CD4-positive, CD25-positive, alpha-beta regulatory T cell (primary cell): ENCODE measurements at places on chromosomes 12 and 14.

DNA sequence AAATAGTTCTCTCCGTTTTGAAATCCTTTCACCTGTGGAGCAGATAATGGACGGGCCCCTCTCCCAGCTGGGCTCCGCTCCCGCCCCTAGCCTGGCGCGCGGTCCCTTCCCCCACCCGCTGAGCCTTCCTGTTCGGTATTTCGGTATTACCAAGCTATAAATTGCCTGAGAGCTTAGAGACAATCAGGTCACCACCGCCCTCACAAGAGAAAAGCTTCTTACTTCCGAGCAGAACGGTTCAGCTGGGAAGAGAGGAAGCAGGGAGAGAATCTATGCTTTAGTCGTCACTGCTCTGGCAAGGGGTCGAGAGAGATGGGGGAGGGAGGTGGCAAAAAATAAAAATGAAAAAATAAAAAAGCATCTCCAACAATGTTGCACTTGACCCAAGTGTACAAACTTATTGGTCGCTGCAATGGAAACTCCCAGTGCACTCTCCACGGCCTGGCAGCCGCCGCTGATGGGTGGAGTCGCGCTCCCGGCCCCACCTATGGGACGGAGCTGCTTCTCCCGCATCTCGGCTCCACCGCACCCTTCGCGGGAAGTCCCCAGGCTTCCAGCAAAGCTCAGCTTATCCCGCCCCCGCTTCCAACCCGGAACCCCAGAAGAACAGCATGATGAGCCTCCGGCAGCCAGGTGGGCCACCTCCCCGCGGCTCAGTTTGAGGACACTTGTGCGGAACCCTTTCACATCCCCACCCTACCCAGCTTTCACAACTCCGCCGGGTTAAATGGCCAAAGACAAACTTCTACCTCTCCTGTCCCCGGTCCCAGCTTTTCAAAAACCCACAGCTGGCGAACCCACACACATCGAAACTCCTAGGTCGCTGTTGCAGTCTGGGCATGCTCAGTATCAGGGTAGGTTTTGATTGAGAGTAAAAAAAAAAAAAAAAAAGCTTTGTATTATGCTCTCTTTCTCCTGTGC lies 832 bp upstream of the SYT1 start:
- no peak for DNase-seq

- peak; percentile 39 for DNase-seq
Observed at GRCh38 chr12:52903285-52903854, 1.5 kb downstream of the KRT8 start.

GRCh38 chr14:33647385-33647786 lies 303.5 kb downstream of the EGLN3 start:
- DNase-seq = no peak

DNA sequence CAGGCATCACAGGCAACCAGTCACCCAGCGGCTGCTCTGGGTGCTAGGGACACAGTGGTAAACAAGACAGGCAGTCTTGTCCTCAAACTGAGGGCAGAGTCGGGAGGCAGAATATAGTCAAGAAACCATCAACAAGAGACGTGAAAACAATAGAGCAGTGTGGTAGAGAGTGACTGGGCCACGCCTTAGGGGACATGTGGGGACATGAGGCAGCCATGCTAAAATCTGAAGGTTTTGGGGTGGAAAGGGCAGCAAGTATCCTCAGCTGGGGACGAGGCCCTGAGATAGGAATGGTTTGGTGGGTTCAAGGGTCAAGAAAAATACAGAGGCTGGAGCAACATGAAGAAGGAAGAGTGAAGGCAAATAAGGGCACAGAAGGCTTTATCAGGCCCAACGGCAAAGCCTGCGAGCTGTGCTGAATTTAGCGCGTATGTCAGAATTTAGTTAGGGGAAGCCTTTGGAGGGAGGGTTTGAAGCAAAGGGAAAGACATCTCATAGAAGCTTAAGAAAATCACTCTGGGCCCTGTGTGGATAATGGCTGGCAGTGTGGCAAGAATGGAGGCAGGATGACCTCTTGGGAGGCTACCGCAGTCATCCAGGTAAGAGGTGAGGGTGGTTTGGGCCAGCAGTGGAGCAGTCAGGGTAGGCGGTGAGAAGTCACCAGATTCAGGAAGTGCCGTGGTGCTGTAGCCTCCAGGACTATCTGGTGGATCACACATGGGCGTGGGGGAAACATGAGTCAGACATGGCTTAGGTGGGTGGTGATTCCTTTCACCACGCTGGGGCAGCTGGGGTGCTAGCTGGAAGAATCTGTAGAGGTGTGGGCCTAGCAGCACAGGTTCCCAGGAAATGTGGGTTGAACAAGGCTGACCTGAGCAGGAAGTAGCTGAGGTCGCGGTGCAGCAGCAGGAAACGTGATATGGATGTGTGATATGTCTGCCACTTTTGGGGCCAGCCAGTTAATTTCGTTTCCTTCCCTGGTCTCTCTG lies 3.0 kb downstream of the EVL start:
- DNase-seq = peak; percentile 88

- no peak for DNase-seq
Observed at GRCh38 chr12:32586390-32586789, 92.7 kb upstream of the DNM1L start.

- no peak for DNase-seq
Observed at GRCh38 chr12:77696183-77696582, 134.5 kb upstream of the NAV3 start.

- DNase-seq = no peak
Observed at GRCh38 chr14:102540315-102541028, 30.9 kb upstream of the ANKRD9 start.

DNA sequence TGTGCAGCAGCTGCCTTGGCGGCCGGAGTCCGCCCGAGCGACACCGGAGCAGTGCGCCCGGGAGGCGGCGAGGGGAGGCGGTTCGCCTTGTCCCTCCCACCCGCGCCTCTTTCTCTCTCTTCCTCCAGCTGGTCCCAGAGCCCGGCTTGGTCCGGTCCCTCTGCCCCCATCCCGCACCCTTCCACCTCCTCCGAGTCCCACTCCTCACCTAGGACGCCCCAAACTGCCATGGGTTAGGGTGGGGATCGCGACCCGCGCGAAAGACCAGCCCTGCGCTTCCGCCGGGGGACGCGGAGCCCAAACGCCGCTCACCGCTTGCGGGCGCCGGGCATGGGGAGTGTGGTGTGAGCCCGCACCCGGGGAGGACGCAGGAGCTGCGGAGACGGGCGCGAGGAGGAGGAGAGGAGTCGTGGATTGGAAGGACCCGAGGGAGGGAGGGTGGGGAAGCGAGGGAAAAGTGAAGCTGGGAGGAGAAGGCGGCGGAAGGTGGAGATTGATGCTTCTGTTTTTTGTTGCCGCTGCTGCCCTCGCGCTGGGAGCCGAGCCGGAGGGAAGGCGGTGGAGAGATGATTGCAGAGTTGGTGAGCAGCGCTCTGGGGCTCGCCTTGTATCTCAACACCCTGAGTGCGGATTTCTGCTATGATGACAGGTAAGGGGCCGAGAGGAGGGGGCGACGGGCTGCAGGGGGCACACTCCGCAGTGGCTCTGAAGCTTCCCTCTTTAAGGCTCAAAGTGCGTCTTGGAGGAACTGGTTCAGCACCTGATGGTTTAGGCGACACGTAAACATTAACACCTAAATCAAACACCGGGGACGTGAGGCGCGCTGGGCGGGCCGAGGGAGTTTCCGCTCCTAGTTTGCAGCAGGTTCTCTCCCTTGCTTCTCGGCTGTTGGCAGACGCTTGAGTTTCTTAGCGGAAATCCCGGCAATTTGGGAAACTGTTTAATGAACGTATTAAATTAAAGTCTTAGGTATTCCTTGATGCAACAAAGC lies 610 bp downstream of the TMTC2 start:
- DNase-seq = peak; percentile 39

DNA sequence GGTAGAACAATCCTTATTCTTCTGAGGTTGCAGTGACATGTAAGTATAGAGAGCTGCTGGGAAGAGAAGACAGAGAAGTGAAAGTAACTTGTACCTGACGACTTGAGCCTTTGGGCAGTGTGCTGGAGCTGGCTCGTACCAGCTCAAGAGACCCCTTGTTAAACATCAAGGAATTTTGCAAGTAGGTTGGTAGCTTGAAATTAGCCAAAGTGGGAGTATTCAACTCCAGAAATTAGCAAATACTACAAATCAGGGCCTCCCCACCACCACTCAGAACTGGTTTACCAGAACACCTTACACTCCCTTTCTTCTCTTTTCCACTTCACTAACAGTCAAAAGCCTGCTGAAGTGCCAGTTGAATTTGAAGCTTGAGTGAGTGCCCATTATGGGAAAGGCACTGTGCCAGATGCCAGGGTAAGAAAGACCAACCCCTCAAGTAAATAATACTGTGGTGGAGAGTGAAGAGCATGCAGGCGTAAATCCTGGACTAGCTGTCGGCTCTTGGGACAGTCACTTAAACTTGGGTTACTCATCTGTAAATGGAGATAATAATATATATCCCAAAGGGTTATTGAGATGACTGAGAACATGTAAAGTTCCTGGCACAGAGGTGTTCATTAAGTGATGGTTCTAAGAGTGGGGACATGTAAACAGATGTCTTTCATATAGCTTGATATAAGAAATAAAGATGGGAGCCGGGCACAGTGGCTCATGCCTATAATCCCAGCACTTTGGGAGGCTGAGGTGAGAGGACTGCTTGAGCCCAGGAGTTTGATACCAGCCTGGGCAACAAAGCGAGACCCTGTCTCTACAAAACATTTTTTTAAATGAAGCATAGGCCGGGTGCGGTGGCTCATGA lies 27.0 kb upstream of the EID3 start:
- no peak for DNase-seq

DNA sequence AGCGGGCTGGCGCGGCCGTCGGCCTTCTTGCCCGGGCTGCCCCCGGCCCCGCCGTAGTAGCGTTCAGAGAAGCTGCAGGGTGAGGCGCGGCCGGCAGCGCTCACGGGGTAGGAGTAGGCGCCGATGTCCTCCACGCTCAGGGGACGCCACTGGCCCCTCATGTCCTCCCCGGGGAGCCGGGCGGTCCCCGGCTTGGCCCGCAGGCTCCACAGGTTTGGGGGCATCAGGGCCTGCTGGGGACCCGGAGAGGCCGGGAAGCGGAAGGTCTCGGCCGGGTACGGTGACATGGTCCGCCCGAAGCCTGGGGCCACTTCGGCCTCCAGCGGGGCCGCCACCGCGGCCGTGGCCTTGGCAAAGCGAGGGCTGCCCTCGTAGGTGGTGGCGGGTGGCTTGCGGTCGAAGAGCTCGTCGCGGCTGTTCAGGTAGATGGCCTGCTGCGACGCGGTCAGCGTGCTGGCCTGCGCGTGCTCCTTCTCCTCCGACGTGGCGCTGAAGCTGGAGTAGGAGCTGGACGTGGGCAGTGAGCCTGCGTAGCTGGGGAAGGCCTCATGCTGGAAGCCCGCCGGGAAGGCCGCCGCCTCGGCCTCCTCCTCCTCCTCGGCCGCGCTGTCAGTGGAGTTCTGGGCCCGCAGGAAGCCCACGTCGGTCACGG lies 48.7 kb downstream of the BEGAIN start:
- no peak for DNase-seq

GRCh38 chr14:89537911-89538310 lies 120.9 kb upstream of the FOXN3 start:
- no peak for DNase-seq

GRCh38 chr12:122021822-122022392 lies at the start of gene BCL7A:
TSS of gene BCL7A (plus strand) at chr12:122021884. CDS start at chr12:122022092, 208 bp downstream.
- DNase-seq = peak; percentile 58

GRCh38 chr12:12582193-12582881 lies 19.7 kb upstream of the DUSP16 start:
- no peak for DNase-seq

GRCh38 chr14:92426237-92426636 lies 87.3 kb upstream of the RIN3 start:
- DNase-seq = no peak
